Fibroblast of skin of right quadriceps (primary cell): ENCODE measurements at places on chromosomes 4 and X.

DNA sequence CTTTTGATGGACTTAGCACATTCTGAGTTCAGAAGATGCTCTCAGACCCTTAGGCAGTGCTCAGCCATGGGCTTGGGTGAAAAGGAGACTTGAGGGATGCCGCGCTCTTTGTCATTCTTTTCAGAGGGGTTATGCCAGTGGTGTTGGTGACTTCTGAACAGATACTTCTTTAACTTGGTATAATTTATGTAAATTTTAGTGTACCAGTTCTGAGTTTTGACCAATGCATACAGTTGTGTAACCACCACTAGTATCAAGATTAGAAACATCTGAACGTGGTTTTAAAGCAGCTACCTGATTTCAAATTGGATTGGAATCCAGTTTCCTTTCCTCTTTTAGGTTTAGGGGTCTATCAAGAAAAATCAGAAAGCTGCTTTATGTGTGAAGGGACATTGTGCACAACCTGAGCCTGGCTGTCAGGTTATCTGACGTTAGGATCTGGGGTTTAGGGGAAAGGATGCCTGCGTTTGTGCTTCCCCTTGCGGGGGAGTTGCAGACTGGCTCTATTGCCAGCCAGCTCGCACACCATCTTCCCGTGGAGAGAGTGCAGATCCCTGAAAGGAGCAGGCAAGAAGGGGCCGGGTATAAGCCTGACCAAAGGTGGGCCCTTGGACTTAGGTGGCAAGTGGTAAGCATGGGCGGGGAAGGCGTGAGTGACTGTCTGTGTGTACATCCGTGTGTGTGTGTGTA lies 19.0 kb downstream of the SMS start:
- DNase-seq: no peak

DNA sequence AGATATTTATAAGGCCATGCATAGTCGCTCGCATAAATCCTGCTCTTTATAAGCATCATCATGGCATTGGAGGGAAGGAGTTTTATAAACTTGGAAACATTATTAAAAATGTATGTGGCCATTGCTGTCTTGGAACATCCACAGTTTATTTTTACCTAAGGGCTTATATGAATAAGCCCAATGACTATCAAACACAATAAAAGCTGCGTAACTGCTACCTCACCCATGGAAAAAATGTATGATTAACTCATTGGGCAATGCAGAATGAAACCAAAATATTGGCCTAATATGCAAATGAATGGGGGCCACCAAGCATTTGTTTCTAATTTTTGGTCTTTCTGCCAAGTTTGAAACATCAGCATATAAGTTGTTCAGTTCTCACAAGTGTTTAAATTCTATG lies 19.1 kb downstream of the GEMIN8 start:
- no peak for DNase-seq

DNA sequence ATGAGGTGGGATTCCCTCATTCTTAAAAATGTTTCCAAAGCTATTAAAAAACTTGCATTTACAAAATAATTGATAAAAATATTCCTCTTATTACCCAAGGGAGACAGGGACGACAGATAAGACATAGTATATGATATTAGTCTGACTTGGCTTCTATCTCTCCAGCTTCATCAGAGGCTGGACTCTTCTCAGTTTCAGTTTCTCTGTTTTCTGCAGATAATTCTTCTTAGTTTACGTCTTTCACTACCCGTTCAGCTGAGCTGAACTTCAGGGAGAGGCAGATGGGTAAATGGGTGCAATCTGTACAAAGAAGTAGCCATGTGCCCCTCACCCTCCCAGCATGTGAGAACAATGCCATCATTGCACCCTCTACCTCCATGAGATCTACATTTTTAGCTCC lies 214.0 kb upstream of the SLIT2 start:
- DNase-seq: no peak

DNA sequence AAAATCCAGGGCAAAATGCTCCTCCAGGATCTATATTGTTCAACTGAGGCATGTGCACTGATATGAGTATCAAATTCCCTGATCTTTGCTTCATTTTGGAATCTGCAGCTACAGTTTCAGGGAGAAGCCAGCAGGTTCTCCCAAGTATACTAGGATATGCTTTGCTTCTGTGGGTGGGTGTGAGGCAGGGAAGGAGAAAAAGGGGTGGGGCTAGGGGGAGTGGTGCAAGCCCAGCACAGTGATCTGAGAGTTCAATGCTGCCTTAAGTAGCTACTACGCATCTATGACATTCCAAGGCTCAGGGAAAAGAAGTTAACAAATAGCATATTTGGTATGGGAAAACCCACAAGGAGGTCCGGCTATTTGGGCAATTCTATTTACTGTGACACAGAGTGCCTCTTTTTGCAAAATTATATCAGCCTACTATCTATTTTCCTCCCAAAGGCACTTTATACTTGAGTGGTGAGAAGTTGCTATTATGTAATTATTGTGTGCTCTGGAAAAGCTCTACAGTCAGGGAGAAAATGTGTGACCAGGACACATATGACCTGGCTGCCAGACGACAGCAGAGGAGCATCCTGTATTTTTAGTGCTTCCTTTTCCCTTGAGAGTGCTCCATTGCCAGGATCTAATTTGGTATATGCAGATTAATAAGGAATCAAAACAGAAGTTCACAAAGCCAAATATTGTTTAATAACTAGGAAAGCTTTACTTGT lies 162.0 kb downstream of the RNF150 start:
- no peak for DNase-seq

DNA sequence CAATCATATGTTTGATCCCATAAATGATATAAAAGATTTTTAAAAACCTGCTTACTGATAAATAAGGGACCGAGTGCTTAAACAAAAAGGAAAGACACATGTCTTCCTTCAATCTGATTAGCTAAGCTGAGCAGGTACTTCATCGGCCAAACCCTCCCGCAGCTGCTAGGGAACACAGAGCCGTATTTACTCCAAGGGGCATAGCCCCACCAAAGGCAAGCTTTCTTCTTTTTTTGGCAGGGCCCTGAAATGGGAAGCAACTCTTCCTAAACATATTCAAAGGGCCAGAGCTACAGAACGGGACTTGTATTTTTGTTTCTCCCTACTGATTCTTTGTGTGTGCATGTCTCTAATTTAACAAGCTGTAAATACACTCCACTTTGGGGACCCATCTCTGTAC lies 337.3 kb downstream of the NLGN4X start:
- no peak for DNase-seq

GRCh38 chr4:54234497-54235205 lies 5.6 kb downstream of the PDGFRA start:
- DNase-seq: no peak

DNA sequence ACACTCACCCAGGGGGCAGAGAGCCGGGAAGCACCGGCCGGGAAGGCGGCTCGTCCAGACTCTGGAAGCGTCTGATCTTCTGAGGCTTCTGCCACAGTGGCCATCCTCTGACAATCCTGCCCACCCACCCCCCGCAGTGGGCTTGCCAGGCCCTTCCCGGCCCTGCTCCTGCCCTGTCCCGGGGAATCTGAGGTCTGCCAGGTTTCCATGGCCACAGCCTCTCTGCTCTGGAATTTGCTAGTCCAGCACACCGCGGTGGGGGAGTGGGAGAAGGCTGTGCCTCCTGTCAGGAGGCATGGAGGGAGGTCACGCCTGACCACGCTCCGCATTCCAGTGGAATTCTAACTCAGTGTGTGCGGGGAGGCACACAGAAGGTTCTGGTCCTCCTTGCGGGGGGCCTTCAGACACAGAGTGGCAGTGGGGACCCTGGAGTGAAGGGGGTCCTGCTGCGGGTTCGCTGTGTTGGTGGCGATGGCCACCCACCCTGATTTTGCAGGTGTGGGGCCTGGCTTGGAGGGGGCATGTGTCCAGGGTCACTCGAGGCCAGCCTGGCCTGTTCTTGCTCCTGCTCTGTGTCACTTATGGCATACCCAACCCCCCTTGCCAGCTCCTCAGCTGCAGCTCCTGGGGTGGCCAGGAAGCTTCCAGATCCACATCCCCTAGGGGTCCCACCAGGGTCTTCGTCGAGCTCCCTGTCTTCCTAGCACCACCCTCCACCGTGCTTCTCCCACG lies 55.6 kb upstream of the ADRA2C start:
- no peak for DNase-seq

- DNase-seq: peak; percentile 58
These were observed at the start of gene FRAS1 for GRCh38 chr4:78057135-78057599. TSS of gene FRAS1 (plus strand) at chr4:78057323. CDS start at chr4:78058010, 687 bp downstream.

DNA sequence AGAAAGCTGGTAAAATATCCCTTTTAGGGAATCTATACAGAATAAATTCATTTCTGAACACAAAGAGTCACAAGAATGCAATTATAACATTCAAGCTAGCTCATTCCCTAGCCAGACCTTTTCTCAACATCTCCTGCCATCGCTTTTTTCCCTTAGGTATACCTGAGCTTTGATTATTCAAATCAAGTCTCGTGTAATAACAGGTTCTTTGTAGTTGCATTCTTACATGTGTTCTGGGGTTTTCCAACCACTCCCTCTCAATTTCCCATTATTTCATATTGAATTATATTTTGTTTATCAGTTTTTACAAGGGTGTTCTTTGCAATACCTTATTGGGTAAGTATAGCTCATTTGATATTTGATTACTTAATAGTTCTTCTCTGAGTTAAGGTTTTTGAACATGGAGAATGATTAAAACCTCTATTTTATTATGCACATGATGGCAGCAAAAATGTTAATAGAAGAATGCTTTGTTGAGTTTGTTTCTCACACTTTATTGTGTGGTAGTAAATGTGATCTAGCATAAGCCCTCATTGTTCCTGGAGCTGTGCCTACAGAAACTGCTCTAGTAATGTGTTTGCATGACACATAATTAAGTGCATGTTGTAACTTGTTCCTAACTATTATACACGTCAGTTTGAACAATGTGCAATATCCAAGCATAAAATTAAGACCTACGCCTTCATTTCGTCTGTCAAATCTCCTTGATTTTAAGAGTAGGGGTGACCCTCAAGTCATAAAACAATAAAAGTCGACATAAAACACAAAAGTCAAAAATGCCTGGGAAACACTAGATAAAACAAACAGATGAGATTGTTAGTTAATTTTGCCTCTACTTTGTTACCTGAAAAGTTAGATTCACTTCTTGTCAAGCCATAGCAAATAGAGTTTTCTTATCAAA lies 124.0 kb upstream of the POF1B start:
- DNase-seq: no peak

GRCh38 chr4:76955182-76955581 lies 5.6 kb downstream of the SEPTIN11 start:
- peak; percentile 63 for DNase-seq

DNA sequence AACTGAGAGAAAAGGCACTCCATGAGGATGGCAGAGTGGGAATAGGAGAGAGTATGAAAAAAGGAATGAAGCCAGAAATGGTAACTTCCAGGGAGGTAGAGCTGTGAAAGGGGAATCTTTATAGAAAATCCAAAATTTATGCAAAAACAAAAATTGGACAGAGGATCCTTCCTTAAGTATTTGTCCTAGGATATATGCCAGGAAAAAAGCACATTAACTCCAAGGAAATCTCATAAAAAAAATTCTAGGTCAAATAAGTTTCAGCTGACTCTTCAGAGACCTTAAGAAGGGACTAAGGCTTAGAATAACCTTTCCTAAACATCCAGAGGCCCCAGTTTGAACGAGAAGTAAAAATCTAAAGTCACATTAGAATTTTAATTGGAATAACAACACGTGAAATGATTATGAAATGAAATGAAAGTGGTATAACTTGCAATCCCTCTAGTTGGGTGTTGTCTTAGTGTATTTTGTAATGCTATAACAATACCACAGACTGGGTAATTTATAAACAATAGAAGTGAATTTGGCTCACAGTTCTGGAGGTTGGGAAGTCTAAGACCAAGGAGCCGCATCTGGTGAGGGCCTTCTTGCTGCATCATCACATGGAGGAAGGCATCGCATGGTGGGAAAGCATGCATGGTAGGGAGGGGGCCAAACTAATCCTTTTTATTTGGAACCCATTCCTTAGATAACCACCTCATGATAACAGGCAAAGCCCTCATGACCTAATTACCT lies 145.4 kb upstream of the RXFP1 start:
- DNase-seq: no peak

DNA sequence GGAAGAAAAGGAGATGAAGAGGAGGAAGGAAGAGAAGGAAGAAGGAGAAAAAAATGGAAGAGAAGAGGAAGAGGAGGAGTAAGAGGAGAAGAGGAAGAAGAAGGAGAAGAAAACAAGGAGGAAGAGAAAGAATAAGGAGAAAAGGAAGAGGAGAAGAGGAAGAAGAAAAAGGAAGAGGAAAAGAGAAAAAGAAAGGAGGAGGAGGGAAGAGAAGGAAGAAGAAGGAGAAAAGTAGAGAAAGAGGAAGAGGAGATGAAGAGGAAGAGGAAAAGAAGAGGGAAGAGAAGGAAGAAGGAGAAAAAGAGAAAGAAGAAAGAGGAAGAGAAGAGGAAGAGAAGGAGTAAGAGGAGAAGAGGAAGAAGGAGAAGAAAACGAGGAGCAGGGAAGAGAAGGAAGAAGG lies 11.8 kb upstream of the LEF1 start:
- no peak for DNase-seq

GRCh38 chrX:24099394-24099793 lies 44.6 kb downstream of the EIF2S3 start:
- DNase-seq: no peak
